ENCODE measurements at places on chromosomes 4 and X.

GRCh38 chrX:370963-371745 is 15.6 kb downstream of the PPP2R3B start:
- DNase-seq, result no peak

GRCh38 chr4:6964858-6965257 is 55.2 kb downstream of the TBC1D14 start:
- DNase-seq, result no peak

DNA sequence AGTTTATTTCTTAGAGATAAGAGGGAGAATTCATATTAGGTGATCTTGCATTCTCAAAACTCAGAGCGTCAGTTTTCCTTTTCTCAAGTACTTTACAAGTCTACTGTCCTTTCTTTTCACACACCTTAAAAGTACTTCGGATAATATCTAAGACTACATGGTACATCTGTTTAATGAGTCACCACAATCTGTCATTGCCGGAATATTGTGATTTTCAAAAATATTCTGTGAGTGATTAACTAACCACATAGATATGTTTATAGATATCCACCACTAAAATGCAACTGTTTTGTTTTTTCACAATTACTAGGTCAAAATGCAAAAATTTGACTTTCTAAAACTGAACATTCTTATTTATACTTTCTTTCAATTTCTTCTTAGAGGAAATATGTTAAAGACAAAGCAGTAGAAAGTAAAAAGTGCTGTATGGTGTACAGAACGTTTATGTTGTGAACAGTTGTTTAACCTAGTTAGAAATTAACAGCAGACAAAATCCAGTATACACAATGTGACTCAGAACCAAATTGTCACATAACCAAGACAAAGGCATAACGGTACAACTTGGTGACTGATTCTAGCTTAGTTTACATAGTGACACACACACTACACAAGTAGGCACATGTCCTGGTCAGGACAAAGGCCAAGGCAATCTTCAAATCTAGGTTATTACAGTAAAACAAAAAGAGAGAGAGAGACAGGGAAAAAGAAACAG is 482.9 kb downstream of the NAF1 start:
- DNase-seq, result no peak

DNA sequence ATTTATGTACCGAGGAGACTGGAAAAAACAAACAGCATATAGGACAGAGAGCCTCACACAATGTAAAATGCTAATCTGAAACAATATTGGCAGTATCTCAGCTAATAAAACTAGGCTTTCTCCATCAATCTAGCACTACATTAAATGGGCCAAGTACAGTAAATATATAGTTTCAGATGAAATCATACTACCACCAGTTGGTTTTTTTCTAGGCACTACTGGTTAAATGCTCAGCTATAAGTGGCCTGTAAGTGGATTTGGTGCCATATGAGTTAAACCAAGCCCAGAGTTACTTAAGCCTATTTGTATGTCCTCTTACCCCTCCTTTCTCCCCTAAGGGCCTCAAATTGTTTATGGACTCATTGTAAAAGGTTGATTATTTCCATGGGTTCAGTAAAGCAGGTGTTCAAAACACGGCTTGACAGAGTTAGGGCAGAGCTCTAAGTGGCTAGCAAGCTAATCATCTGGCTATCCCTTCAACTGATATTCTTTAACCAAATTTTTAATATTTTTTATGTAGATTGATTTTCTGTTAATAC is 57.5 kb downstream of the FAM13A start:
- no peak for DNase-seq

DNA sequence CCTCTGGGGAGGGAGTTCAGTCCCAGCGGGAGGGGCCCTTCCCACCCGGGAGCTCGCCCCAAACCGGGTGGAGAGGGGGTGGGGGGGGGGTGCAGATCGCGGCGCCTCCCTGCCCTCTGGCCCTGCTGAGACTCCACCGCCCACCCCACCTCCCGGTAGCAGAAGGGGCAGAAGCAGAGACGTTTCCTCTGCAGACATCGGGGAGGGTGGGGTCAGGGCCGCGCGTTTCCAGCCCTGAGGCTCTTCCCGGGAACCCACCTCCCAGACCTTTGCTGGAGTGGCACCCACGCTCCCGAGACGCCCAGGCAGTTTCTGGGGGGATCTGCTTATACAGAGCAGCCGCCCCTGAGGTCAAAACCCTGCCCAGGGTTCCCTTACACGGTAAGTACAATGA is 30.2 kb downstream of the CPLX1 start:
- no peak for DNase-seq

DNA sequence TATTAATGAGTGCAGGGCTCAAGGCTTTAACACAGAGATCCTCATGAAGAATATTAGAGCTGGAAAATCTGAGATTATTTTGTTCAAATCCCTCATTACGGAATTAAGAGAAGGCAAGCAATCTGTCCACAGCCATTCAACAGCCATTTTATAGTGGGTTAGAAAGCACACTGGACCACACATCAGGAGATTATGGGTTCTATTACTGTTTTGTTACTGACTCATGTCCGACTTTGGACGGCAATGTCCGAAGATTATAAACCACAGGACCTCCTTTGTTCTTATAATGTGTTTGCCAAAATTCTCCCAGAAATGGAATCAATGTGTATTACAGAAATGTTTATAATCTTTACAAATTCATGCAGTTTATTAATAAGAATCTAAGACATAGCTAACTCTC is 8.1 kb downstream of the LAMTOR3 start:
- no peak for DNase-seq

DNA sequence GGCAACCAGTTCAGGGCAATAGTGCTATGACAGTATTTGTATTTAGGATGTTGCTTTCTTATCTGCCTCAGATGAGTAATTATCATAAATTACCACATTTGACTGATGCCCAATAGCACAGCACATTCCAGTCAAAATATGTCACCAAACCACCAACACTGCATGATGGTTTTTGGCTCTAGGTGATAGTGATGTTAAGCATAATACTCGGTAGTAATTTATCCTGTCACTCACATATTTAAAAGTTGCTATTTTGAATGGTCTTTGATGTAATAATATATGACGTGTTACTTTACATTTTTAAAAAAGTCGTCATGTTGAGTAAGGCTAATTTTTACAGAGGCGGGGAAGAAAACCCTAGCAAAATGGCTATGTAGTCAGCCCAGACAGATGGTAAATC is 42.5 kb downstream of the UNC5C start:
- no peak for DNase-seq

DNA sequence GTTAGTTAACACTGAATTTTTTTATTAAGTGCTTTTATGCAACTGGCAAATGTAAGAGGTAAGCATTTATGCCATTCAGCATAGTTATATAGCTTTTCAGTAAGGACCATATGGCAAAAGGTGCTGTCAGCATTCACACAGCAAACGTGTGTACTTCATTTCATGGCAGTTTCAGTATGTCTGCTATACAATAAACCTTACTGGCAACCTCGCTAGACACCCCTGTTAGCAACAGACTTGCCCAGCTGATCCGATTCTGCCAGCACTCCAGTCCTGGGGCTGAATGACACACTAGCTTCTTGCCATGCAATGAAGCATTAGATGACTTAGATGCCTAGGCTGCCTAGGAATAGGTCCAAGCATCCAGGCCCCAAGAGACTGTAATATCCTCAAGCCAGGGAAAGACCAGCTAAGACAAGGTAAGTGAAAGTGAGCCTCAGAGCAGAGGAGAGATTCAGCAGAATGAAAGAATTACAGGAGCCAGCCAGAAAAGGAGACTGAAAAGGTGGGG is 47.3 kb upstream of the DOCK11 start:
- no peak for DNase-seq

- DNase-seq, result no peak
Observed at GRCh38 chr4:127523369-127523768, 109.4 kb upstream of the INTU start.

- no peak for DNase-seq
Observed at GRCh38 chr4:7045961-7046921, 3.1 kb downstream of the TADA2B start.

DNA sequence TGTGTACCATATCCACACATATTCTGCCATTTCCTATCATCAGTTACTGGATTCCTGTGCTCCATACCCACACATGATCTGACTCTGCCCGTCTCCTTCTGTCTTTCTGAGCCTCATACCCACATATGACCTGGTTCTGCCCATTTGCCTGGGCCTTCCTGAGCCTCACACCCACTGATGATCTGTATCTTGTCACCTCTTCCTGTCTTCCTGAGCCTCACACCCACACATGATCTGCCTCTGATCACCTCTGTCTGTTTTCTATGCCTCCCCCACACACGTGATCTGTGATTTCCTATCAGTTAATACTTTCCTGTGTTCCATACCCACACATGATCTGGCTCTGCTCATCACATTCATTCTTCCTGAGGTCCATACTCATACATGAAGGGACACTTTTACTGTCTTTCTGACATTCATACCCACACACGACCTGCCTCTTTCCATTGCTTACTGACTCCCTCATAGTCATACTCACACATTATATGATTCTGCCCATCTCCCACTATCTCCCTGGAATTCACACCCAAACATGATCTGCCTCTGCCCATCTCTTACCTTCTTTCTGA is 32.5 kb downstream of the SCML1 start:
- DNase-seq, result no peak

GRCh38 chrX:69504626-69505612 is 793 bp downstream of the NALF2 start:
- no peak for DNase-seq

GRCh38 chrX:8711401-8711800 is 20.5 kb downstream of the ANOS1 start:
- no peak for DNase-seq

DNA sequence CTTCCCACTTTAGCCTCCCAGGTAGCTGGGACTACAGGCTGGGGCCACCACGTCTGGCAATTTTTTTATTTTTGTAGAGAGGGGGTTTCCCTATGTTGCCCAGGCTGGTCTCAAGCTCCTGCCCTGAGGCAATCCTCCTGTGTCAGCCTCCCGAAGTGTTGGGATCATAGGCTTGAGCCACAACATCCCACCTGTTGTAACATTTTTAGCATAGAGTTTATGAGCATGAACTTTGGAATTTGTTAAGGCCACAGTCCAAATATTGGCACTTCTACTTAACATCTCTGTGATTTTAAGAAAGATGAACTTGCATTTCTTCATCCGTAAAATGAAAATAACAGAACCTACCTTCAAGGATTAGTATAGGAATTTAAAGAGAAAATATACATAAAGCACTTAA is 445.6 kb downstream of the IQCM start:
- no peak for DNase-seq

DNA sequence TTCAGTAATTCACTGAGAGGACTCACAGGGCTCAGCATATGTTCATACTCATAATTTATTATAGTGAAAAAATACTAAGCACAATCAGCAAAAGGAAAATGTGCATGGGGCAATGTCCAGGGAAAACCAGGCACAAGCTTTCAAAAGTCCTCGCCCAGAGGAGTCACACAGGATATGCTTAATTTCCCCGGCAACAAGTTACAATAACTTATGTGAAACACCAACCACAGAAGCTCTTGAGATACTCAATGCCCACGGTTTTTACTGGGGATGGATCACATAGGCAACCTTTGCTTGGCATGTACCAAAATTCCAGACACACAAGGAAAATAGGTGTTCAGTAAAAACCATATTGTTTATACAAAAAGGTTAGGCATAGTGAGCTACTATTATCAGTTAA is 38.5 kb upstream of the STPG2 start:
- DNase-seq, result no peak

DNA sequence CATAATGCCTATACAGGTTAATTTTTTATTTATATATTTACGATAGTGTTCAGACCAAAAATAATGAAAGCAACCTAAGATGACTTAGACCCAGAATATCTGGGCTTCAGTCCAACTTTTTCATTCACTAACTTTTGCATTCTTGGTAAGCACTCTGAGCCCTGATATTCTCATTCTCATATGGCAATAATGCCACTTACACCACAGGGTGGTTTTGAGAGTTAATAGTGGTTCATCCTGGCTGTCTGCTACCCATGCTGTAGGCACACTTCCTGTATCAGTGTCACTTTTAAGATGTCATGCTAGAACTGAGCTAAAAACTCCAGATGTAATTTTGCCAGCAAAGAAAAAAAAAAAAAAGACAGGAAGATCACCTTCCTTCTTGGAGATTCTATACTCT is 508.7 kb upstream of the FMR1 start:
- DNase-seq, result no peak

DNA sequence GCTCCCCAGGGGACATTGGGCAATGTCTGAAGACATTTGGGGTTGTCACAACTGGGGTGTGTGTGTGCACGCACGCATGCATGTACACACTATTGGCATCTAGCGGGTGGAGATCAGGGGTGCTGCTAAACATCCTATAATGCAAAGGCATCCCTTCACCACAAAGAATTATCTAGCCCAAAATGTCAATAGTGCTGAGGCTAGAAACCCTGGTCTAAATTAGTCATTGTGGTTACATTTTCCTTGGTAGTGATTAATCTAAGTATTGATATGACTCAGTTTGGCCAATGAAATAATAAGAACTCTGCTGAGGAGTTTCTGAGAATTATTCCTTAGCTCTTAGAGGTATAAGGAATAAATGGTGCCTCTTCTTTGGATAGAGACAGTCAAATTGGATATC is 200.2 kb downstream of the CLCN4 start:
- DNase-seq, result no peak

DNA sequence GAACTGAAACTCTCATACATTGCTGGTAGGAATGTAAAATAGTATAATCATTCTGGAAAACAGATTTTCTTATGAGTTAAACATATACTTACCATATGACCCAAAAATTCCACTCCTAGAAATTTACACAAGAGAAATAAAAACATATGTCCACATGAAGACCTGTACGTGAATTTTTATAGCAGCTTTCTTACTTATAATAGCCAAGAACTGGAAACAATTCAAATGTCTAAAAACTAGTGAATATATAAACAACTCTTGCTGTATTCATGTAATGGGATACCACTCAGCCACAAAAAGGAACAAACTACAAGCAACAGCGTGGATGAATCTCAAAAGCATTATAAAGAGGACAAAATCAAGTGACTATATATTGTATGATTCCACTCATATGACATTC is 27.5 kb downstream of the TMEM156 start:
- no peak for DNase-seq

GRCh38 chrX:35244088-35244741 is 301.6 kb downstream of the FAM47B start:
- DNase-seq, result no peak

GRCh38 chr4:65510976-65511375 is 159.3 kb downstream of the EPHA5 start:
- peak; percentile 14 for DNase-seq

Data from fibroblast of the conjunctiva (primary cell).